H54 (cell line): ENCODE measurements at places on chromosomes 12 and 14.

GRCh38 chr12:67222302-67222701 lies 46.9 kb upstream of the CAND1 start:
- no peak for DNase-seq

DNA sequence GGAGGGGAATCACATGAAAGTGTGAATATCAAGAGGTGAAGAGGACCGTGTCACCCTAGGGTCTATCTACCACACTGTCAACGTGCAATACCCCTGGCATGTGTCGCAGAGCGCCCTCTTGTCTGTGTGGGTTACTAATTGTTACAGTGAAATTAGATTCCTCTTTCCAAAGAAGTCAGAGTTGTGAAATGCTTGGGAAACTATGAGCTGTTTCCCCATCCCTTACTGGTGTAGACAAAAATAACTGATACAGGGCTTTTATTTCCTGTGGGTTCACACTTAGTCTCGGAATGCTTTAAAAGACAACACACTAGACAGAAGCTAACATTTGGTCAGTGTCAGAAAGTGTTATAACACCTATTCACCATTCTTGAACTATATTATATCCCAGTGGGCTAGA lies 597.3 kb downstream of the NRXN3 start:
- DNase-seq, result no peak

- no peak for DNase-seq
Observed at GRCh38 chr12:23099104-23099503, 474.1 kb downstream of the ETNK1 start.

- no peak for DNase-seq
Observed at GRCh38 chr14:105570482-105570881, 44.1 kb downstream of the TMEM121 start.

DNA sequence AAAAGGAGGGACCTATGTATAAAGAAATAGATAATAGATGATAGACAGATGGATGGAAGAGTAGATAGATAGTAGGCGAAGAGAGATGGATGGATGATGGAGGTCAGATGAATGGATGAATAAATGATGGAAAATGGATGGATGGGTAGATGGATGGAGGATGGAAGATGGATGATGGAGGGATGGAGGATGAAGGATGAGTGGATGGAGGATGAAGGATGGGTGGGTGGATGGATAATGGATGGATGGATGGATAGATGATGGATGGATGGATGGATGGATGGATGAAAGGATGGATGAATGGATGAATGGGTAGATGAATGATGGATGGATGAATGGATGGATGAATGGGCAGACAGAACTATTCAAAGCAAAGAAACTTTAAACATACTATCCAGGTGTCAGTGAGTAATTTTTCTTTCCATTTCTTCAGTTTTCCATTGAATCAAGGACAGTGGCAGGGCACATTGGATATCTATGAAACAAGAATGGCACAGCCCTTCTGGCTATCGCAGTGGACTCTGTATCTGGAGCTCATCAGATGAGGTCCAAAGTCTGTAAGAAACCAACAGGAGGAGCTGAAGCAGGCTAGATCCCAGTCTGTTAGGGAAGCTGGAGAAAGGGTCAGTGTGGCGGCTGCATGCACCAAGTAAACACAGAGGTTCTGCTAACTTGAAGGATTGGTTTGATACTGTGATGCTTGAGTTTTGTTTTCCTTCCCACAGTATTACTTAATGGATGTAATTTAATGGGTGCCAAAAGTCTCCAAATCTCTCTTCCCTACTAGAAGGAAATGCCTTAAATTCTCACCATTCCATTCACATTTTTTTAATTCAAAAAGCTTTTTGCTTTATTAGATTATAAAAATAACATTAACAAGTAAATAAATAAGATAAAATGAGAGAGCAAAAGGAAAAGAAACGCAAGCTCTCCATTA lies 18.1 kb upstream of the MED13L start:
- DNase-seq, result no peak

DNA sequence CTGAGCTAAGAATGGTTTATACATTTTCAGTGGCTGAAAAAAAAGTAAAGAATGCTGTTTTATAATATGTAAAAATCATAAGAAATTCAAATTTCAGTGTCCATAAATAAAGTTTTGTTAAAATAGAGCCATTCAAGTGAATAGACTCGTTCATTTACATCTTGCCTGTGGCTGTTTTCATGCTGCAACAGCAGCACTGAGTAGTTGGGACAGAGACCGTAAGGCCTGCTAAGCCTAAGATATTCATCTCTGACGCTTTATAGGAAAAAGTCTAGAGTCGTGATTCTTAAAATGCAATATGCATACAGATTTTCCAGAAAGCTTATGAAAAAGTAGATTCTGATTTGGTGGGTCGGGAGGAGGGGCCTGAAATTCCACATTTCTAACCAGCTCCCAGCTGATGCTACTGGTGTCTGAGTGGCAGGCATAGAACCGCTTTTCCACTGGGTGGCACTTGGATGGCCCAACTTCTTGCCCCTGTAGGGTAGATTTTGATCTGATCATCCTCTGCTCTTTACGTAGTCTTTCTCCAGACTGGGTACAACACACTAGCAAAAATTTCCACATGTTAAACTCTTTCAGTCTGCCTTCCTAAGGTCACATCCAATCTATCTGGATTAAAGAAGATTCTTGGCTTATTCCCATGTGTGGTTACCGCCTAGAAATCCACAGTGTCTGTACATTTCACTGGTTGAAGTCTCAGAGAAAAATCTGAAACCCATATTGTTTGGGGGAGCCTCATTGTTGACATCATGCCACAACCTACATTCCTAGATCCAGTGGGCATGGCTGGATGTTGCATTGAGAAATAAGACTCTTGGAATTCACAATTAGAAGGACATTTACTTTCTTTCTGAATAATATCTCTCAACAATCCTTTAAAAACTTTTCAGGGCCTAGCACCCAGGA lies 151.2 kb downstream of the C12orf75 start:
- DNase-seq, result no peak

- no peak for DNase-seq
Observed at GRCh38 chr12:2372178-2372577, 319.4 kb downstream of the CACNA1C start.

DNA sequence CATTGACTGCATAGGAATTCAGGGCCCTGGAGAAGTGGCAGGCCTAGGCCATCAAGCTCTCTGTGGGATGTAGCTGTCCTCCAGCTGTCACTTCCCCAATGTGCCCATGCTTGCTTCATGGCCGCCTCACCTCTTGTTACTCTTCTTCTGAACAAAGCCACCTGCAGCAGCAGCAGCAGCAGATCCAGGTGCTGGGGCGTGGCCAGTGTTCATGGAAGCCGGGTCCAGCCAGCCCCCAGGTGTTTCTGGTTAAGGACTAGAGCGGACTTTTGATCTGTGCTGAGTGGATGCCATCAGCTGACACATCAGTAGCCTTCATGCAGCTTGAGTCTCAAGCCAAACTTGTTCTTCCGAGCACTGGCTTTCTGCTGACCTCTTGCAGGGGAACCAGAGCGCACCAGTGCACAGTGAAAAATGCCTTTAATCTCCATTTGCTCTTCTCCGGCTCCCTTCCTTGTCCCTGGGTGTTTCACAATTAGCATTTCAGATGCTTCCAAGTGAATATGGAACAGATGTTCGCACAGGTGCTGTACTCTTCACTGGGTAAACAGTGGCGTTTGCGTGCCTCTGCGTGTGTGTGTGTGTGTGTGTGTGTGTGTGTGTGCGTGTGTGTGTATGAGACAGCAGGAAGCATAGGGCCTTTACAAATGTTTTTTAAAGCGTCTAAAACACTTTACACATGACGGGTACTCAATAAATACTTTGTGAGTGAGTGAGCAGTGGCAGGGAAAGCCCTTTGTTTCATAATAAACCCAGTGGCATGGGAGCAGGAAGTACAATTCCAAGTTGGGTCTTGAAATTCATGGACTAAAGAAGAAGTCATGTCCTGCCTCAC lies 20.1 kb downstream of the TPCN1 start:
- DNase-seq, result peak; percentile 69

GRCh38 chr14:30450631-30451545 lies 108.1 kb upstream of the G2E3 start:
- no peak for DNase-seq

DNA sequence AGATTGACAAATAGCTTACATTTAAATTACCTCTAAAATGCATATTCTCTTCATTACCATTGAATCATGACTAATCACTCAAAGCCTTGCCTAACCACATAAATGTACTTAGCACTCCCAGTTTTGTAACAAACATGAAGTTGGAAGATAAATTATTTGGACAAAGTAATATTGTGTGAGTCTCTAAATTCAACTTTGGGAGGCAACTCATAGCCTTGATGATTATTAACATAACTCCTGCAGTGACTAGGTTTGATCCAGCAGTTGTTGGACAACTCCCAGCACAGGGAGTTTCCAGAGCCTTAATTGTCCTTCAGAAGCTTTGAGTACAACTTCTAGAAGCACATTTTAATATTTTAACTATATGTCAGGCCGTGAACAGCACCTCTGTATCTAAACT lies 153.4 kb upstream of the PDZRN4 start:
- DNase-seq, result no peak
